NCI-H1930 (cell line): ENCODE measurements at places on chromosomes 13 and 19.

- no peak for DNase-seq
Measured at GRCh38 chr13:19152403-19152802, 29.2 kb downstream of the TUBA3C start.

GRCh38 chr13:30021611-30022010, 171.2 kb upstream of the UBL3 start:
- DNase-seq, result no peak

- DNase-seq, result no peak
Measured at GRCh38 chr13:98543378-98544103, 33.4 kb downstream of the STK24 start.

- no peak for DNase-seq
Measured at GRCh38 chr13:114167426-114167825, 11.6 kb upstream of the CFAP97D2 start.

- no peak for DNase-seq
Measured at GRCh38 chr19:17473041-17473440, 2.7 kb downstream of the SLC27A1 start.

DNA sequence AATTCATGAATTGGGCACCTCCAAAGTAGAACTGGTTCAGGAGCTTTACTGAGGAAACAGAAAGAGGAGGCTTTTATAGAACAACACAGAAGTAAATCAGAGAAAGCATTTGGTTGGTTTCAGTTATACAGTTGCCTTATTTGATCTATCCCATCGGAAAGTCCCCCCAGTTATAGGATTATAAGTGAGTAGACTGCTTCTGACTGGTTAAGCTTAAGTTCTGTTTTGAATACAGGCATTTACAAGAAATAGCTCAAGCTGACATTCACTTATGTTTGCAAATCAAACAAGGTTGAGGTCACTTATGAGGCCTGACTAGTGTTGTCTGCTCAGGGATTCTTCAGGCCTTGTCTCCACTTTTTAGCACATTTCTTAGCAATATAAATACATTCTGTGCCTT, 857.4 kb downstream of the EFNB2 start:
- DNase-seq, result no peak

DNA sequence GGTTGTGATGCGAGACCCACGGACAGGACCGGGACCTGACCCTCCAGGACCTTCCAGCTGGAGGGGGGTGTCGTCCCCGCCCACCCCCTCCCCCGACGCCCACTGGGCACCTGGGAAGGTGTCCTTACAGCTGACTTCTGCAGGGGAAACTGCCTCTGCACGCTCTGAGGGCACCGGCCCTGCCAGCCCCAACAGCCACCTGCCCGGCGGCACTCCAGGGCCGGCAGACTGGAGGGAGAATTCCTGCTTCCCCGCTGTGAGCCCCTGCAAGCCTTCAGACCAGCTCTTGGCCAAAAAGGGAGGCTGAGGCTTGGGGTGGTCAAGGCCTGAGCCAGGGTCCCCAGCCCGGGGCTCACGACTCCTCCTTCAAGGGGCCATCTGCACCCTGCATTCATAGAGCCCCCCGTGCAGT, 1.2 kb downstream of the CNN2 start:
- no peak for DNase-seq

DNA sequence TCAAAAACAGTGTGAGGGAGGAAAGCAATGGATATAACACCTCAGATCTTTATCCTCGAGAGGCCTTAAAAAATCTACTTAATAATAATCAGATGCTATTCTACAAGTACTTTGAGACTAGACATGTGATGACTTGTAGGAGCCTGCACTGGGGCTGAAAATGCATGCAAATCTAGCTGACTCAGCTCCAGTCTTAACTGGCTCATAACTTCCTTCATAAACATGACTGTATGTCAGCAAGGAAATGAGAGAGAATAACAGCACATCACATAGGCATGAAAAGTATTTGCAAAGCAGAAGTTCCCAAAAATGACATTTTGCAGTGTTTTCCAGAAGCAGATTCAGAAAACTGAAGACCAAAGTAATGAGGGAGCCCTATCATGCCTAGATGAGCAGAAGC, 38.1 kb downstream of the PSG5 start:
- no peak for DNase-seq

DNA sequence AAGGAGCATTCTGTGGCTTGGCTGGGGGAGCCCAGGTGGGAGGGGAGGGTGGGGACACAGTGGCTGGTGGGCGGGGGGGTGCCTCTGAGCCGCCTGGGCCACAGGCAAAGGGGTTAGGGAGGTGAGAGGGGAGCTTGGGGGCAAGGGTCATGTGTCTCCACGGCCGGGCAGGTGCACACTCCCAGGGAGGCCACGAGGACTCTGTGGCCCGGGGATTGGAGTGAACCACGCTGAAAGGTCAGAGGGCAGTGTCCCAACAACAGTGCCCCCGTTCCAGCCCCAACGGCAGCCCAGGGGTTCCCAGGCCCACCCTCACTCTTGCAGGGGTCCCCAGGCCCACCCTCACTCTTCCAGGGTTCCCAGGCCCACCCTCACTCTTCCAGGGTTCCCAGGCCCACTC, 9.6 kb downstream of the C2CD4C start:
- DNase-seq, result no peak

DNA sequence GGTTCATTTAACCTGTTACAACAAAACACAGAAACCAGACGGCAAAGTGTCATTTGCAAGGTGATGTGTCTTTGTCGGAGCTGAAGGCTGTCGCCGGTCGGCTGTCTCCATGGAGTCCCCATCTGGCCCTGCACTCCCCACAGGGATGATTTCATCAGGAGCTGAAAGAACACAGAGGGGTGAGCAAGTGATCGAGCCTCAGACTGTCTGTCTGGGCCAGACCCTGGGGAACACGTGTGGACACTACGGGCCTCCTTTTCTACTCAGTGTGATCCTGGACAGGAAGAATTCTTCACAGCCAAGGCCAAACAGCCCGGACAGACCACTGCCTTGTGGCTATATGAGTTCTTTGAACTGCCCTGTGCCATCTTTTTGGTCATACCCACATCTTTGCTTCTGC, 85.1 kb downstream of the RNASEH2B start:
- DNase-seq, result no peak

DNA sequence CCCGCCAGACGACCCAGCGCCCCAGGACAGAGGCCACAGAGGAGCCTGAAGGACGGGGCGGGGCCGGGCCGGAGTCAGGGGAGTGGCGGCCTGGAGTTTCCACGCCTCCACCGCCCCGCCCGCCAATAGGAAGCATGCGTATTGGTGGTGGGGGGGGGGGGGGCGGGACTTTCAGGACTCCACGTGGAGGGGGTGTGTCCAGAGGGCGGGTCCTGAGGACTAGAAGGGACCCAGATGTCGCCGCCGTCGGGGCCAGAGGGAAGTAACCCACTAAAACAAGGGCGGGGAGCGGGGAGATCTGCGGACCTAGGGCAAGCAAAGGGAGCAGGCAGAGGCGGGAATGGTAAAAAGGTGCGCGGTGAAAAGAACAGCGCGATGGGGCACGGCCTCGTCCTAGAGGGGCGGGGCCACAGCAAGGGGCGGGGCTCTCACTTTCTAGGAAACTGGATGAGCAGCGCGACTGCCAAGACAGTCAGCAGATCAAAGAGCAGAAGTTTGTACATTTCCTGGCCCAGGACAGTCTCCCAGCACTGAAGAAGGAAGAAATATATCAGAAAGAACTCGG, 2.8 kb upstream of the LENG1 start:
- peak; percentile 67 for DNase-seq
